IMR-90 (cell line): ENCODE measurements at places on chromosomes 11 and 22. TPM values are rescaled to one million over a fixed set of nuclear protein-coding genes. Genes with fewer than 3 reads are reported as not detected.

DNA sequence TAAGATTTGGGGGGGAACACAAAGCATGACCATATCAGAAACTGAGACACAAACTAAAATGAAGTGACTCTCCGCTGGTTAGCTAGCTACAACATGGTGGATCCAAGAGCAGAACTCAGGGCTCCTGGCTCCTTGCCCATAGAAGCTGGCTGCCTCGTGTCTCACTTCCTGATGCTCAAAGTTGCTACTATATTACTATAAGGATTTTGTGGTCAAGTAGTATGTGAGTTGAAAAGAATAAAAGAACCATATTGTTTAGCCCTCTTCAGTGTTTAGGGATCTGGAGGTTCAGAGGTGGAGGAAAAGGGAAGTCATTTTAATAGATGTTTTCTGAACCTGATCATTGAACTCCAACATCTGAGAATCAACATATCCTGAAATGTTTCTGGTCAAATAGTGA lies 16.9 kb upstream of the SIK2 start:
- DNase-seq, result peak; percentile 90

DNA sequence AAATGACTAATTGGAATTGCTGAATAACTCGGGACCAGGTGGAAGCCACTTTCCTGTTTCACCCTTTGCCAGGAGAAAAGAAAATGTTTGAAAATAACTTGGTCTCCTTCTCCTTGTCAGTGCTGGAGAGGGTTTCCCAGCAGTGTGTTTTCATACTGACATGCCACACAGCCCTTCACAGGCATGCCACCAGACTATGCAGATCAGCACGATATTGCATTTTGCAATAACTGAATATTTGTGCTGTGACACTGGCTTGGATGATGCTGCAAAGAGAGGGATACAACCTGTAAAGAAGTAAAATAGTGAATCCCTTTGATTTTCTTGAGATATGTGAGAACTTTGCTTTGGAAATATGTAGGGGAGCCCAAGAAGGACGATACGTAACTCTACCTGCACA lies 200.0 kb upstream of the NAV2 start:
- DNase-seq, result no peak

Gene SAA4
- not detected in 2 replicates for polyA plus RNA-seq

Gene OR52I1
- not detected in 2 replicates for polyA plus RNA-seq

Gene HIKESHI
- polyA plus RNA-seq, result 46.7 and 49.4 TPM in 2 replicates

Gene MOV10L1
- polyA plus RNA-seq, result 0.83 and 1.4 TPM in 2 replicates

Gene ST14
- polyA plus RNA-seq, result not detected in 2 replicates

GRCh38 chr11:118442908-118443589 lies 6.8 kb downstream of the KMT2A start:
- DNase-seq, result no peak

DNA sequence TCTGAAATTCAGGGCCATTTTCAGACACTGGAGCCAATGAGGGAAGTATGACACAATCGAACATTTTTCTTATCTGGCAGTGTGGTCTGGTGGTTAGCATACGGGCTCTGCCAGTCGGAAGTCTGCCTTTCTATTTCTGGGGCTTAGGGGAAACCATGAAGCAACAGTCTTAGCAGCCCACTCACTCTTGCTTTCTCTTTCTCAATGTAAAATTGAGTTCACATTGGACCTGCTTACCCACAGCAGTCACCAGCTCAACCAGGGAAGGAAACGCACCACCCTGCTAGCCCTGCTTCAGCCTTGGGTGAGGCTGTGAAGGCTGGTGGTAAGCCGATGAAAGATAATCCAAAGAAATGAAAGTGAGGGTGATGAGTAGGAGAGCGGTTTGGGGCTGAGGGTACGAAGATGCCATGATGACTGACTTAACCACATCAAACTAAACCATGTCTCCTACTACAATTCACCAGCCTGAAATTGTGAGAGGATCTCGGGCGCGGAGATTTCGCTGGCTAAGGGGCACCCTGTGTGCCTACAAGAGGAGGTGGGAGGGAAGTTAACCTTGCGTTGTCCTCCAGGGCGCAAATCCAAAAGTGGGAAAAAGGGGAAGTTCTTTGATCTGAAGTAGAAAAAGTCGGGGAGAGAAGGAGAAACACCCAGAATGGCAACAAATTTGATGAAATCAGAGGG lies 2.0 kb upstream of the LMO2 start:
- no peak for DNase-seq

GRCh38 chr22:19691721-19692341 lies 22.5 kb upstream of the SEPTIN5 start:
- DNase-seq, result peak; percentile 61

- no peak for DNase-seq
Observed at GRCh38 chr11:79507706-79508105, 66.9 kb upstream of the TENM4 start.
